Uterus (tissue), 4 donors: ENCODE measurements at places on chromosomes 1 and 21.

GRCh38 chr1:209652873-209653401 lies 712 bp upstream of the LAMB3 start:
- no peaks in the 10 kb centered on the region for H3K27me3 ChIP-seq
- no peaks in the 10 kb centered on the region for H3K36me3 ChIP-seq
- no peak overlapping the region for H3K4me3 ChIP-seq
- DNase-seq = no peak
- no peak overlapping the region for H3K27ac ChIP-seq

DNA sequence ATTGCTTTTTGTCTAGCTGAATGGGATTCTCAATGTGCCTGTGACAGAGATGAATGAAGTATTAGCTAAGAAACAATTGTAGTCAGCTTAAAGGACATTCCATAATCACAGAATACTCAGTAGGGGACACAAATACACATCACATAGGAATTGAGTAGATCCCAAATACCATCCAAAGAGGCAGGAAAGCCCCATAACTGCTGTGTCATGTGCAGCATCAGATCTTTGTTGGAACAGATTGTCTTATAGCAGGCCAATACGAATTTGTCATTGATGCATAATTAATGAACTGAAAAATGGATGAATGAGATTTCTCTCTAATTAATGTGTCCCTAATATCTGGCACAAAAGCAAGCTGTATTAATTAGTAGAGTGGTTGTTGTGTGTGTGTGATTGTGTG lies 82.3 kb upstream of the S1PR1 start:
- no peak for DNase-seq
- H3K4me3 ChIP-seq = no peak overlapping the region
- no peaks in the 10 kb centered on the region for H3K4me1 ChIP-seq
- no peaks in the 10 kb centered on the region for H3K27me3 ChIP-seq
- no peak overlapping the region for H3K27ac ChIP-seq
- H3K36me3 ChIP-seq = no peaks in the 10 kb centered on the region

DNA sequence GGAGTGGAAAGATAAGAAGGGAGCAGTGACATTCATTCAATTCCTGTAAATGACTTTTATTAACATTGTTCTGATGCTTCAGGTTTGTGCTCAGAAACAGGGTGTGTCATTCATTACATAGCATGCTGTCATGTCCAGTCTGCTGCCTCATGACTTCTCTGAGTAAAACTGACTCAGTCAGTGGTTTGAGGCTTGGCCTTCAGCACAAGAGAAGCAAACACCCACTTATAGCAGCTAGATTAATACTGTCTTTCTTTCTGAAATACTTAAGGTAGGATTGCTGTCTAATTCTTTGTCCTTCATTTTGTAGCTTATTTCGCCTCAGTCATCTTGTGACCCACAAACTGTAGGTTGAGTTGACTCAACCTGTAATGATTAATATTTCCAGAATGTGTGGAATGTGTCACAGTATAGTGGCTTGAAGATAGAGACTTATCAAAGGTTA lies 32.9 kb downstream of the RASAL2 start:
- no peaks in the 10 kb centered on the region for H3K36me3 ChIP-seq
- no peak overlapping the region for H3K27ac ChIP-seq
- DNase-seq = no peak
- no peaks in the 10 kb centered on the region for H3K4me1 ChIP-seq
- no peak overlapping the region for H3K4me3 ChIP-seq

DNA sequence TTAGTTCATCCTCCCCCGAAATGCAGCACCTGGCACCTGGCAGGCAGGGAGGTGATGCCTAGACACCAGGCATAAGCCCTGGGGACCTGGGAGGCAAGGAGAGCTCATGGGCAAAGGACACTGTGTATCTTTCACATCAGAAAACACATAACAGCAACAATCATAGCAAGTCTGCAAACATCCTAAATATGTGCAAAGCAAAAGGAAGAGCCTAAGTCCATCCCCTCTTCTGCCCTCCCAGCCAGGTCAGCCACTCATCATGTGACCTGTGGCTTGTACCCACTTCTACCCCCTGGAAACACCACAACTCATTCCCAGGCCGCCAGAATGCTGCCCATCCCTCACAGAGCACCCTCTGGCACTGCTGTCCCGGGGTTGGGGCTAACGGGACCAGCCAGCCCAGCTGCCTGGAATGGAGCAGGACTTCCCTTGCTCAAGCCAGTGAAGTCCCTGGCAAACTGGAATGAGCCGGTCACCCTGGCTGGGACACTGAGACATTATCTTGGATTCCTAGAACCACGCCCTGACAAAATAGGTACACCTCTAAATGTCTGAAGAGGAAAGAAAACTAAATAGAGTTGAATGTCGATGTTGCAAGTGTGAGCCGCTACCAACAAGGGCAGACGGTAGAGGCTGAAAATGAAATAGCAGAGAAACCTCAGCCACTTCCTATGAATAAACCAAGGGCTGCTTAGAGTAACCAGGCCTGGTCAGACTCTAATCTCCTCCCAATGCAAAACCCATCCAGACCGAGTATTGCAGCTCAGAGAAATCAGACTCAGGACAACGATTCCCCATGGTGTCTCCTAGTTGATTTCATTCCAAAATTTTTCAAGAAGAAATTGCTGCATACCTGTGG lies 29.4 kb downstream of the TMPRSS2 start:
- H3K4me1 ChIP-seq = no peaks in the 10 kb centered on the region
- H3K4me3 ChIP-seq = no peak overlapping the region
- no peaks in the 10 kb centered on the region for H3K36me3 ChIP-seq
- no peaks in the 10 kb centered on the region for H3K27me3 ChIP-seq
- no peak overlapping the region for H3K27ac ChIP-seq

DNA sequence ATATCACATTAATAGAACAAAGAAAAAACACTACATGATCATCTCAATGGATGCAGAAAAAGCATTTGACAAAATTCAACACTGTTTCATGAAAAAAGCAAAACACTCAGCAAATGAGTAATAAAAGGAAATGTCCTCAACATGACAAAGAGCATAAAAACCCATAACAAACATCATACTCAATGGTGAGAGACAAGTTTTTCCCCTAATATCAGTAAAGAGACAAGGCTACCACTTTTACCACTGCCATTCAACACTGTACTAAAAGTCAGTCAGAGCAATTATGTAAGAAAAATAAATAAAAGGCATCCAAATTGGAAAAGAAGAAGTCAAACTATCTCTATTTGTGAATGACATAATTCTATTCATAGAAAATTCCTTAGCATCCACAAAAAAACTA lies 64.3 kb downstream of the ZNF644 start:
- no peaks in the 10 kb centered on the region for H3K27me3 ChIP-seq
- no peak overlapping the region for H3K4me3 ChIP-seq
- no peaks in the 10 kb centered on the region for H3K36me3 ChIP-seq
- DNase-seq = no peak
- H3K27ac ChIP-seq = no peak overlapping the region
- no peaks in the 10 kb centered on the region for H3K4me1 ChIP-seq

- H3K4me1 ChIP-seq = no peaks in the 10 kb centered on the region
- H3K36me3 ChIP-seq = no peaks in the 10 kb centered on the region
- no peak overlapping the region for H3K4me3 ChIP-seq
- H3K27ac ChIP-seq = no peak overlapping the region
- peaks cover 12% of the 10 kb centered on the region for H3K27me3 ChIP-seq
- DNase-seq = no peak
These were observed 8.0 kb upstream of the PLCH2 start for GRCh38 chr1:2468041-2468472.

DNA sequence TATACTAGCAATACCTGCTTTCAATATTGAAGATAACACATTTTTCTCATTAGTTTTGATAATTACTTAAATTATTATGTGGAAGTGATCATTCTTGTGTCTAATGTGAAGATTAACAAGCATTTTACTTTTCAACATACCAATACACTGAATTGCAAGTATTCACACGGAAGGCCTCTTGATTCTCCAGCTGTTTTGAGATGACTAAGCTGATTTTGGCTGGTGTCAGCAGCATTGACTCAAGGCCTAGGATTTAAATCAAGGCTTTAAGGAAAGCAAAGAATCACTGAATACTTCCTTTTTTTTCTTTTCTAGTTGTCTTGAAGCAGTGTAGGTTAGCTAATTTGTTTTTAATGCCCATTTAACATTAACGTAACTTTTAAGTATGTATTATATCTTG lies 373.7 kb downstream of the SRGAP2C start:
- no peaks in the 10 kb centered on the region for H3K36me3 ChIP-seq
- no peak for DNase-seq
